ENCODE measurements at places on chromosomes 5 and 9. TPM values are rescaled to one million over a fixed set of nuclear protein-coding genes. Genes with fewer than 3 reads are reported as not detected.
A peak's percentile ranks its signal among the peaks of the same experiment; 100 is the strongest.

DNA sequence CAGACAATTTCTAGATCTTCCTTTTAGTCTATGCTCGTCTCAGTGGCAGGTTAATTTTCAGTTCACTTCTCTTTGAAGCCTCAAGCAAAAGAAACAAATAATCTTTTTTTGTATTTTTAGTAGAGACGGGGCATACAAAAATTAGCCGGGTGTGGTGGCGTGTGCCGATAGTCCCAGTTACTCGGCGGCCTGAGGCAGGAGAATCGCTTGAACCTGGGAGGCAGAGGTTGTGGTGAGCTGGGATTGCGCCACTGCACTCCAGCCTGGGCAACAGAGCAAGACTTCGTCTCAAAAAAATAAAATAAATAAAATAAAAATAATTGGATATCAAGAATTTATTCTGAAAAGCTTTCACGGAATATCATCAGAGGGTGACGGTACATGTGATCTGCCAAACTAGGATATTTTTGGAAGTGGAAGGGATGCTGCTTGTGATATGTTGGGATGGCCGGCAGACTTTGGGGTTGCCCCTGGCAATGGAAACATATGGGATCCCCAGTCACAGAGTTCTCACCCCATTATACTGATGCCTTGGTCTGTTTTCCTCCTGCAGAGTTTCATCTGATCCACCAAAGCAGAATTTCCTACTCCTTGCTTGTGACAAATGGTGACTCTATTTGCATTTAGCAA is 7.6 kb upstream of the LCP2 start:
- H3K36me3 ChIP-seq: no peaks in the 10 kb centered on the region
- peaks cover 18% of the 10 kb centered on the region for H3K4me1 ChIP-seq
- H3K27ac ChIP-seq: no peak overlapping the region
- H3K27me3 ChIP-seq: peaks cover 3% of the 10 kb centered on the region
- no peak overlapping the region for H3K4me3 ChIP-seq
- DNase-seq: no peak

DNA sequence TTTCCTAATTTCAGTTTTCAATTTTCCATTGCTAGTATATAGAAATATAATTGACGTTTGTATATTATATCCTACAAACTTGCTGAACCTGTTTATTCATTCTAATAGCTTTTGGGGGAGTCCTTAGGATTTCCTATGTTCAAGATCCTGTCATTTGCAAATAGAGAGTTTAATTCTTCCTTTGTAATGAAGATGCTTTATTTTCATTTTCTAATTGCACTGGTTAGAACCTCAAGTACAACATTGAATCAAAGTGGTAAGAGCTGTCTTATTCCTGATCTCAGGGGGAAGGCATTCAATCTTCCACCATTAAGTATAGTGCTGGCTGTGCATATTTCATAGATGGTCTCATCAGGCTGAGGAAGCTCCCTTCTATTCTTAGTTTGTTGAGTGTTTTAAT is 15.6 kb upstream of the SLC24A2 start:
- no peak for DNase-seq
- H3K36me3 ChIP-seq: no peaks in the 10 kb centered on the region
- no peak overlapping the region for H3K4me3 ChIP-seq
- H3K4me1 ChIP-seq: no peaks in the 10 kb centered on the region
- H3K27ac ChIP-seq: no peak overlapping the region

PDZD2 gene
- total RNA-seq: 34.0 TPM

DNA sequence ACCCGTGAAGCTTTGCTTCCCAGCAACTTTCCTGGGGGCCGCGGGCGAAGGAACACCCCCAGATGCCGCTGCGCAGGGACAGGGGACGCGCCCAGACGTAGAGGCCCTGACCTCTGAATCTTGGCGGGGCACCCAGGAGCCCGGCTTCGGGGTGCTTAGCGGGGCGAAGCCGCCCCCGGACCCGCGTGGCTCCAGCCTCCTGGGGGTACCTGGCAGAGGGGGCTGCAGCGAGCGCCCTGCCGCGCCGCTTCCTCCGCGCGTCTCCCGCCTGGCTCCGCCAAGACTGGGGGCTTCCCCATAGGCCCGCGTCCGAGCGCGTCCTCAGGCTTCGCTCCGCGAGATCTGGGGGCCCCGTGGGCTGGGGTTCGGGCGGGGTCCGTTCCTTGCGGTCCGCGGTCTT is 23.0 kb upstream of the ZNF782 start:
- no peak for DNase-seq
- peaks cover 16% of the 10 kb centered on the region for H3K4me1 ChIP-seq
- no peaks in the 10 kb centered on the region for H3K36me3 ChIP-seq
- no peak overlapping the region for H3K27ac ChIP-seq
- no peaks in the 10 kb centered on the region for H3K27me3 ChIP-seq
- no peak overlapping the region for H3K4me3 ChIP-seq

DNA sequence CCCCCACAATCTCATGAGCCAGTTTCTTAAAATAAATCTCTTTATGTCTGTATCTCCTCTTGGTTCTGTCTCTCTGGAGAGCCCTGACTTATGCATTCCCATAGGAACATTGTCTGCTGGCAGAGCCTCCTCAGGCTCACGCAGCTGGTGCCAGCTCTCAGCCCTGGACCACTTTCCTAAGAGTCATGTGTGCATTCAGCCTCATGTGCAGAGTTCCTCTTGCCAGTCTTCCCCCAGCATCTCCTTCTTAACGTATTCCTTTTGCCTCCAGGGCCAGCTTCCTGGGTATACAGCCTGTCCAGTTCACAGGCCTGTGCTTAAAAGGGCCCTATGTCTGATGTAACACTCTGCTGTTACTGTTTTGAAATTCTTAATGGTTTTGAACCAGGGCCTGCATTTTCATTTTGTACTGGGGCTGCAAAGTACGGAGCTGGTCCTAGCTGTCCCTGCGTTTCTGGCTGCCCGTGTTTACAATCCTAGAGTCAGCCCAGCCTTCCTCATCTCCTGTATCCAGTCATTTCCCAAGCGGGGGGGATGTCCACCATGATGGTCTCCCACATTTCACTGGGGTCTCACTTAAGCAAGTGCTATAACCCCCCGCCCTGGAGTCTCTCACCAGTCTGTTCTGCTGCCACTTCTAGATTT is 18.1 kb downstream of the ANKRD33B start:
- no peak overlapping the region for H3K4me3 ChIP-seq
- peak; percentile 44 for DNase-seq
- H3K4me1 ChIP-seq: peaks cover 35% of the 10 kb centered on the region
- H3K27ac ChIP-seq: peak overlapping the region; percentile 52
- H3K36me3 ChIP-seq: peaks cover 2% of the 10 kb centered on the region

DNA sequence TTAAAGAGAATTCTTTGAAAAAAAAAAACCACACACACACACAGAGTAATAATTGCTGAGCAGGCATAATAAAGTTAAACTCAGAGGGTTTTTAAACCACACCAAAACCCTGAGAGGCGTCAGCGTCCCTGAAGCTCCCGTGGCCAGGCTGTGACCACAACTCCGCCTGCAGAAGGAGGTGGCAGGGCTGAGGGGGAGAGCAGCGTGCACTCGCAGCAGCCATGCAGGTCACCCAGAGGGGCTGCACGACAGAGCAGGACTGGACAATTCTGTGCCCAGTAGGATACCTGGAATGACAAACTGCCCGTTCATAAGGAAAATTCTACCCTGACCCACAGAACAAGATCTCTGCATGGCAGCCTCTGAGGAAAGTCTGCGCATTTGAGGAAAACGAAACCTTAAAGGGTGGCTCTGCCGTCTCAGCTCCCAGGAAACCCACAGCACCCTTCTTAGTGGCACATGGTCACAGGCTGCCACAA is 44.0 kb downstream of the ROR2 start:
- H3K27me3 ChIP-seq: no peaks in the 10 kb centered on the region
- no peak overlapping the region for H3K4me3 ChIP-seq
- no peak overlapping the region for H3K27ac ChIP-seq
- DNase-seq: no peak

DNA sequence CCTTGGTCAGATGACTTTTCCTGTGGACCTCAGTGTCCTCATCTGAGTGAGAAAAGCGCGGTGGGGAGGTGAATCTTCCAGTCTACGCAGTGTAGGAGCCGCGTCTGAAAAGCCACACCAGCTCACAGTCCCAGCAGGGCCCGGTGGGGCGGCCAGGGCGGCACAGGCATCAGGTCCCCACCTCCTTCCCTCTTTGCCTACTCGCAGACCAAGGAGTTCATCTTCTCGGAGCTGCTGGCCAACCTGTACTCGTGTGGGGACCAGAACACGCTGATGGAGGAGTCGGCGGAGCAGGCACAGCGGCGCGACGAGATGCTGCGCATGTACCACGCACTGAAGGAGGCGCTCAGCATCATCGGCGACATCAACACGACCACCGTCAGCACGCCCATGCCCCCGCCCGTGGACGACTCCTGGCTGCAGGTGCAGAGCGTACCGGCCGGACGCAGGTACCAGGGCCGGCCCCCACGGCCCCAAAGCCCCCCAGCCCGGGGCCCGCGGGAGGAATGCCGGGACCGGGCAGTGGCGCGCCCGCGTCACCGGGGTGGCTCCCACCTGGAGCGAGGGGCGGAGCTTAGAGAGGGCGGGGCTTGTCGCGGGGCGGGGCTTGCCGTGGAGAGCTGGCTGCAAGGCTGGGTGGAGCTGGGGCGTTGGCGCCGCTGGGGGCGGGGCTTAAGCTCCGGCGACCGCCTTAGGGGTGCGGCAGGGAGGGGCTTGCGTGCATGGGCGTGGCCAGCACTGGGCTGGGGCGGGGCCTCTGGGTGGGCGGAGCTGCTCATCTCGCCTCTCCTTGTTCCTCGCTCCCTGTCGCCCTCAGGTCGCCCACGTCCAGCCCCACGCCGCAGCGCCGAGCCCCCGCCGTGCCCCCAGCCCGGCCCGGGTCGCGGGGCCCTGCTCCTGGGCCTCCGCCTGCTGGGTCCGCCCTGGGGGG is 25.6 kb downstream of the GOLGA2 start:
- H3K27ac ChIP-seq: no peak overlapping the region
- no peak for DNase-seq
- peaks cover 22% of the 10 kb centered on the region for H3K4me1 ChIP-seq
- peaks cover 10% of the 10 kb centered on the region for H3K36me3 ChIP-seq
- H3K27me3 ChIP-seq: no peaks in the 10 kb centered on the region
- no peak overlapping the region for H3K4me3 ChIP-seq

DNA sequence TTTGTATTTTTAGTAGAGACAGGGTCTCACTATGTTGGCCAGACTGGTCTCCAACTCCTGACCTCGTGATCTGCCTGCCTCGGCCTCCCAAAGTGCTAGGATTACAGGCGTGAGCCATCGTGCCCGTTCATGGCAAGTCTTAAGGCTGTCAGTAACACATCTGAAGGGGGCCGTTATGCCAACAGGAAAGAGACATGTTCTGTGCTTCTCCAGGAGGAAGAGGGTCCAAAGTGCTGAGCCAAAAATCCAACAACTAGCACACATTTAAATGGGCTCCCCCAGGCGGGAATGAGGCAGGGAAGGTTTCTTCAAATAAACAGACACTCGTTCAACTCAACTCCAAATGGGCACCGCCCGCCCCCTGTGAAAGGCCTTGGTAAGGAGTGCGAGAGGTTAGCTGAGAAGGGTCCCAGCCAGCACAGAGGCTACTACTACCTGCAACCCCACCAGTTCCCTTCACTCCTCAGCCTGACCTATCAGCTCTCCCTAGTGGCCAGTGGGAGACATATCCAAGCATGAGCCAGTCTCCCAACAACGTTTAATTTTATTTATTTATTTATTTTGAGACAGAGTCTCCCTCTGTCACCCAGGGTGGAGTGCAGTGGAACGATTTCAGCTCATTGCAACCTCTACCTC is 84.1 kb upstream of the DMRT1 start:
- H3K27ac ChIP-seq: no peak overlapping the region
- no peak for DNase-seq
- H3K27me3 ChIP-seq: no peaks in the 10 kb centered on the region
- no peaks in the 10 kb centered on the region for H3K36me3 ChIP-seq
- no peak overlapping the region for H3K4me3 ChIP-seq

- no peak for DNase-seq
- no peak overlapping the region for H3K27ac ChIP-seq
- H3K27me3 ChIP-seq: peaks cover 16% of the 10 kb centered on the region
- H3K36me3 ChIP-seq: no peaks in the 10 kb centered on the region
- no peak overlapping the region for H3K4me3 ChIP-seq
Measured at GRCh38 chr9:116928884-116929283, 241.8 kb downstream of the TRIM32 start.

PCDHGC5 gene
- 1.7 TPM for total RNA-seq

HTR4 gene
- total RNA-seq: not detected

GHR gene
- 5.4 TPM for total RNA-seq

DNA sequence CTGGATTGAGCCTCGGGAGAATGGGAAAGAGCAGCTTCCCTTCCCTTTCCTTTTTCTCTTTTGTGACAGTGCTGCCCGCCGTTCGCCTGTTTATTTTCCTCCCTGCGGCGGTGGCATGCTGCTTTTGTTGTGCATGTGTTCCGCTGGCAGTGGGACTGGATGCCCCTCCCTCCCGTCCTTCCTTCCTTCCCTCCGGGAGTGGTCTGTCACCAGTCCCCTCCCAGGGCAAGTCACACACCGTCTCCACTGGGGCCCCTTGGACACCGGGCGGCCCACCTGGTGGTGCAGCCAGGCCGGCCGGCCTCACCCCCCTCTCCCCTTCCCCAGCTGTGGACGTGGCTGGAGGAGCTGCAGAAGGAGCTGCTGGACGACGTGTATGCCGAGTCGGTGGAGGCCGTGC is 214.7 kb downstream of the TRIO start:
- no peaks in the 10 kb centered on the region for H3K27me3 ChIP-seq
- H3K36me3 ChIP-seq: peaks cover 27% of the 10 kb centered on the region
- peaks cover 47% of the 10 kb centered on the region for H3K4me1 ChIP-seq
- H3K27ac ChIP-seq: no peak overlapping the region

LHFPL2 gene
- total RNA-seq: 49.4 TPM

GRCh38 chr9:123883634-123884033 is 46.3 kb downstream of the DENND1A start:
- no peaks in the 10 kb centered on the region for H3K27me3 ChIP-seq
- H3K4me3 ChIP-seq: no peak overlapping the region
- H3K36me3 ChIP-seq: peaks cover 4% of the 10 kb centered on the region
- H3K27ac ChIP-seq: no peak overlapping the region
- no peak for DNase-seq

DMGDH gene
- total RNA-seq: 3.2 TPM

DNA sequence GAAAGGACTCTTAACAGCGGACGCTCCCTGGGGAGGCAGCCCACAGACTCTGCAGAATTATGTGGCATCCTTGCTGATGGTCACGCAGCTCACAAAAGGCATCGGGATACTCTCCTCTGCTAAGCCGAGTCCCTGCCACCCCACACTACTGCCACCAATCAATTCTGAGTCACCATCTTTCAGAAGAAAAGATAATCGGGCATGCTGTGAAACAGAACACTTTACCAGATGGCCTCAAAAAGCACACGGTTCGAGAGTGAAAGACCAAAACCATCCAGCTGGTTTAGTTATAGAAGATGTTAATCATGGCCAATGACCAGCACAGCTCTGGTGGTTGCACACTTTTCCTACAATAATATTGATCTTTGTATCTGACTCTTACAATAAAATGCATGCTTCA is 136.3 kb downstream of the MYO10 start:
- H3K4me1 ChIP-seq: peaks cover 24% of the 10 kb centered on the region
- peaks cover 2% of the 10 kb centered on the region for H3K36me3 ChIP-seq
- no peak overlapping the region for H3K27ac ChIP-seq
- H3K4me3 ChIP-seq: no peak overlapping the region
- no peaks in the 10 kb centered on the region for H3K27me3 ChIP-seq

HTR1A gene
- not detected for total RNA-seq

S1PR3 gene
- total RNA-seq: 5.2 TPM

Measured in chondrocyte (in vitro differentiated cells).